ENCODE measurements at places on chromosomes 11 and 22. TPM values are rescaled to one million over a fixed set of nuclear protein-coding genes. Genes with fewer than 3 reads are reported as not detected.

- no peak for DNase-seq
These were observed 12.2 kb upstream of the IFITM3 start for GRCh38 chr11:332651-333480.

DNA sequence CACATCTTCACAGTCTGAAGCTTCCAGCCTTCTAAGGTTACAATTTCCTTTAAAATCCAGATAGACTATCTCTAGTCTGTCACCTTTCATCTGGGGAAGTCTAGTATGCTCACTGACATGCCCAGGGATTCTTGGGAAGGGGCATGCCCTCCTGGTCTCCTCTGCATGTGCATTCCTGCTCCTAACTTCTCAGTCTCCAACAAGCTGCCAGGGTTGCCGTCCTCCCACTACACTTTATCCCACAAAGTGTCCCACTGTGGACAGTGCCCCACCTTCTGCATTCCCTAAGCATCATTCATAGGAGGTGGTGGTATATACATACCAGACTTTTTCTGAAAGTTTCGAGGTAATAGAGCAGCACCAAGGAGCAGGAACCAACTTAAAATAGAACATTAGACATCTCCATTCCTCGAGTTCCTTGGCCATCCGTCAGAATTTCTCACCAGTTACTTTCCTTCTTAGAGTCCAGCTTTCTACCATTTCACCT, 28.7 kb downstream of the EIF3F start:
- peak; percentile 31 for DNase-seq

CCDC90B gene
- 53.4 TPM for total RNA-seq

APLP2 gene
- 286 TPM for total RNA-seq
